Glutamatergic neuron (in vitro differentiated cells): ENCODE measurements at places on chromosomes 6 and 20. TPM values are rescaled to one million over a fixed set of nuclear protein-coding genes. Genes with fewer than 3 reads are reported as not detected.

The HSF2 gene
- total RNA-seq: 25.4 TPM

The PMEPA1 gene
- total RNA-seq: 14.4 TPM

The PNLDC1 gene
- total RNA-seq: not detected

The MARCKS gene
- total RNA-seq: 442 TPM

The FRMD1 gene
- total RNA-seq: not detected

The C6orf15 gene
- total RNA-seq: not detected

The WDR27 gene
- total RNA-seq: 64.8 TPM

The B4GALT5 gene
- total RNA-seq: 61.3 TPM

The GHRH gene
- not detected for total RNA-seq
